ENCODE measurements at places on chromosomes 3 and 15.

DNA sequence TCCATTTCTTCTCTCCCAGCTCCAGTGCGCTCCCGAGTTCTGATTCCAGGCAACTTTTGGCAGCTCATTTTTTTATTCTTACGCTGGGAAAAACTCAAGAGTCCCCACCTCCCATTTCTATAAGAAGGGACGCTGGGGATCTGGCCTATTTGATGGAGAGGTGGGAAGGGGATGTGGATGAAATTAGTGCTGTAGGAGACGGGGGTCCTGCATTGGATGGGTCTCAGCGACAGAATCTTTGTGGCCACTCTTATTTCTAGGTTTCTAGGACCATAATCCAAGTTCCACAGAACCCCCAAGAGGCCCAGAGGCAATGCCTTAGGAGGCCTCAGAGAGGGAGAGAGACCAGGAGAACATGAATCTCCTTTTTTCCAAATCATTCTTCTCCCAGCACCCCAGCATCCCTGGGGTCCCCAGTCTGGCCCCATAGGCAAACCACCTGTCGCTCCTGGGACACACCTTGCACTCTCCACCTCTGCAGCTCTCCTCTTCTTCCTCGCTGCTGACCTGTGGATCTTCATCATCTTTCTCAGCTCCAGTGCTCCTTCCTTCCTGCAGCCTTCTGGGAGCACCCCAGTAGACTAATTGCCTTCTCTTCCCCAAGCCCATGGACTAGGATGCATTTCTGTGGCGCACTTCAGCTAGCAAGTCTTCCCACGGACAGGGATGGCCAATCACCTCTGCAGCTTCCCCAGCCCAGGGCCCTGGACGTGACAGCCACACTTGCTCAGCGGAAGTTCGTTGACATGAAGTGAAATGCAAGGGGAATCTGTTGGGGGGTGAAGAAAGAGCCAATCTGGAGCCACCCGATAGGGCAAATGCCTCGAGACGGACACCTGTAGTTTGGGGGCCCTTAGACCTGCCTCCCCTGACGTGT, 100.1 kb upstream of the ALDH1A3 start:
- no peak for DNase-seq

GRCh38 chr3:25405335-25405734, 22.7 kb upstream of the RARB start:
- DNase-seq, result no peak

GRCh38 chr15:65292938-65293518, 2.8 kb upstream of the RNU5A-1 start:
- no peak for DNase-seq

- no peak for DNase-seq
Observed at GRCh38 chr3:42080453-42080872, 10.7 kb upstream of the TRAK1 start.

DNA sequence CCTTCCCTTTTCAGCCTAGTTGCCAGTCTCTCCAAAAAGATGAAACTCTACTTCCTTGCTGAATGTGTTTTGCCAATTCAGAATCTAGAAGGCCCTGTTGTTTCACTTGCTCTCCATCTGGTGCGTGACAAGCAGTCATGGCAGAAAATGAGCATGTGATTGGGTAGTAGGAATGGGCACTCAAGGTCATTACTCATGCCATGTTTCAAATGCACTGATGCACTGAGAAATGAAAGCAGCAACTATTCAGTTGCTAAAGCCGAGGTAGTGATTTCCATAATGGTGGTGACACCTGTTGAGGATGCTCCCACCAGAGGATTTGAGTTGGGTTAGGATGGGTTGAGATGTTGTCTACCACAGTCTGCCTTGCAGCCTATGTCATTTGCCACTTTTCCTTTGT, 12.7 kb downstream of the ZBTB38 start:
- DNase-seq, result no peak
